ENCODE measurements at places on chromosomes 7 and 10.
A peak's percentile ranks its signal among the peaks of the same experiment; 100 is the strongest.

DNA sequence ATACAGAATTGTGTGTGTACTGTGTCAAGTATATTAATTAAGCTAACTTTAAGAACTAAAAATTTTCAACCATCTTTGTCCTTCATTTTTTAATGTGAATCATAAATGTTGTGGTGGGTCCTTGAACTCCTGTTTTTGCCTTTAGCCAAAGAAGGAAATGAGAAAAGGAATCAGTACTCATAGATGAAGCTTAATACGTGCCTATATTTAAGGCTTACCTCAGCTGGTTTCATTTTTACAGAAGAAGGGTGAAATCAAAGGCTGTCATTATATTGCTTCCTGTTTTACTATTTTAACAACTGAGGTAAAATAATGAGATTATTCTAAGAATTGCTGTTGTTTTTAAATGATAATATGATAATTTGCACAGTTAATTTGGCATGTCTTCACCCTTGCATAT lies 6.3 kb upstream of the SNX13 start:
- DNase-seq, result no peak

DNA sequence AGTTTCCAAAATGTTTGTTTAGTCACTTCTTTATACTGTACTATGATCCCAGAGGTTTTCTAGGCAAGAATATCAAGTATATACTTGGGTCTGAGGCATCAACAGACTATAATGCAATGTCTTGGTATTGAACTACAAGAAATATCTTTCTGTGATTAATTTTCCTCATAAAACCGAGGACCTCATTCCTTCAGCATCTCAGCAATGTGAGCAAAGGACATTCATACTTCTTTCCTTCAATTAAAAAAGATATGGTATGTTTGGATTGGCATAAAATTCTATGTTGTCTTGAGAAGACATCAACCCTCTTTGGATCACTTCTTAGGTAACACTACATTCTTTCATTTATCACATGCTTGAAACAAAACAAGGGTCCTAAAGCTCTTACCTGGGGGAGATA lies 524.5 kb downstream of the PHTF2 start:
- DNase-seq, result no peak

DNA sequence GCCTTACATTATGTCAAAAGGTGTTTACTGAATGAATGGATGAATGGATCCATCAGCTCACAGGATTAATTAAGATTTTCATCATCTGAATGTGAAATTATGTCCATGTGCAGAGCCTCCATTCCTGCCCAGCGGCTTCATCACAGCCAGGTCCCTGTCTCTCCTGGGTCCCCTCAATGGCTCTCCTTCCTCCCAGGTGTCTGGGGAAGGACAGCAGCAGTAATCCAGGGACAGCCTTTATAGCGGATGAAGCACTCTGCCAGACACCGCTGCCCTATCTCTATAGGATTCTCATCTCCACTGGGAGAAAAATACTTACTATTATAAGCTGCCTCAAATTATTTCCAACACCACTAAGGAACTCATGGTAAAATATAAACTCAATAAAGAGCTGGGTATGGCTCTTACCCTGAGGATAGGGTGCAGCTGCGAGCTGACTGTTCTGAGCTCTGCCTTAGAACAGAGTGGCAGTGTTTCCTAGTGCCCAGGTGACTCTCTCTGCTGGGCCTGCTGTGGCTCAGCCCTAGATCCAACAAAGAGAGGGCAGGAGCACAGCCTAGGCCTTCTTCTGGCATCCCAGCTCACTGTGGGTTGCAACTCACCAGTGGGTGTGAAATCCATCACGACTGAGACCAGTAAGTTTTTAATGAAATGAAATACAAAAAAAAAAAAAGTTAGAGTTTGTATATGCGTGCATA lies 38.3 kb downstream of the GPRIN2 start:
- DNase-seq, result no peak

GRCh38 chr7:26013551-26014083 lies 138.4 kb upstream of the NFE2L3 start:
- no peak for DNase-seq

DNA sequence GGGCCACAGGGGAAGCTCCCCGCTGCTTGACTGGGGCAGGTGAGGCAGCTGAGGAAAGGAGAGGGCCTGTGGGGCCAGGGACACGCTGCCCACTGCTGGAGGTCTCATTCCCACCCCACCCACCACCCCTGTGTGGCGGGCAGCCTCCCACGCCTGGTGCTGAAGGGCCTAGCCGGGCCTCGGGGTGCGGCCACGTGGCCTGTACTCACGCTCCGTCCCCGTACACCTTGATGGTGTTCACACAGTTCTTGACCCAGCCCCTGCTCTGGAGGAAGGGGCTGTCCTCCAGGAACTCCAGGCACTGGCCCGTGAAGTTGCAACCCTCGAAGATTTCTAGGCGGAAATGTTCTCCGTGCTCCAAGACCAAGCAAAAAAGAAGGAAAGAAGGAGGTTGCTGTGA lies 4.0 kb downstream of the CRYGN start:
- DNase-seq, result no peak

GRCh38 chr10:7766241-7766640 lies 21.6 kb downstream of the KIN start:
- DNase-seq, result no peak

DNA sequence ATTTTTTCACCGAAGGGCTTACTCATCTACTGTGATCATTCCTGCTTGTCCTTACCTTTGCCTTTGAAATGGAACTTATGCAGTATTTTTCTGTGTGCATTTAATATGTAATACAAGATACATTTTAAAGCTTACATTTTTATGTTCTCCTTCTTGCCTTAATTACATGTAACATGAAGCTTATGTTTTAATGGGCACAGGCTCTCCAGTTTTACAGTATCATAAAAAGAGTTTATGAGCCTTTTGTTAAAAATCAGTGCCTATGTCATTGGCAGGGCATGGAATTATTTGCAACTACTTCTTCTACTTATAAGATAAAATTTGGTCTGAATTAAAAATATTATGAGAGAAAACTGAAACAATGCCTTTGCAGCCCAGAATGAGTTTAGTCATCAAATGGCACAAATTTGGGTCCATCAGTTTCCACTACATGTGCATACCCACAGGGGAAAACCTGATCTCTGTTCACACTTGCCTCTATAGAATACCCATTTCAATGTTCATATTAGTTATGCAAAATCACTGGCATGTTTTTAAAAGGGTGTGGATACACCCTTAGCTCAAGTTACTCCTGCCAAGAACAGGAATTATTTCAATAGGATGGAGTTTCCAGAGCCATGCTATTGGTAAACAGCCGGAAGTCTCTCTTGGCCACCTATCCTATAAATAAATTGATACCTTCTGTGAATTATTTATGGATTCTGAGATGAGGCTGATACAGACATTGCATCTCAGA lies 27.9 kb upstream of the WNT16 start:
- DNase-seq, result no peak

DNA sequence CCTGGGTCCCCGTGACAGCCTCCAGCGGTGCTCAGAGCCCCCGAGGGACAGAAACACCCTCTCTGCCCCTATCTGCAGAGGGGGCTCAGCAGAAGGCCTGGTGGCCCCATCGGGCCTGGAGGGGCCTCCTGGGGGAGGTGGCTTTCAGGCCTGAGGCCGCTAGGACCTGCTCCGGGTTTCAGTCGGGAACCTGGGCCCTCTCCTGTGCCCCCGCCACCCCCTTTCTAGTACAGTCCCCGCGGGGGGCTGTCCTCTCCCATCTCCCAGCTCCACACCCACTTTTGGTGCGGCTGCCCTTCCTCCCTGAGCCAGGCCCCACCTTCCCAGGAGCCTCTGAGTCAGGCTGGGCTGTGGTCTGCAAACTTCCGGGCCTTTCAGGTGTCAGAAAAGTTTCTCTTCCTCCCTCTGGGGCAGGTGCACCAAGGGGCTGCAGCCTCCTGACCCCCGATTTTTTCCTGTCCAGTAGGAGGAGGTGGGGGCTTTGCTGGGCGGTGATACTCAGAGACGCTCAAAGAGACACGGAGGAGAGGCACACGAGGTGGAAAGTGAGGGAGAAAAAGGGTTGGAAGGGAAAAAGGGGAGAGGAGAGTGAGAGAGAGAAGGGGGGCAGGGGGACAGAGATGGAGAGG lies 692 bp downstream of the CARD11 start:
- DNase-seq, result peak; percentile 65

- DNase-seq, result no peak
Measured at GRCh38 chr7:291373-292092, 1.6 kb downstream of the FOXL3 start.

- DNase-seq, result no peak
Measured at GRCh38 chr10:22332116-22332692, 11.3 kb downstream of the BMI1 start.

DNA sequence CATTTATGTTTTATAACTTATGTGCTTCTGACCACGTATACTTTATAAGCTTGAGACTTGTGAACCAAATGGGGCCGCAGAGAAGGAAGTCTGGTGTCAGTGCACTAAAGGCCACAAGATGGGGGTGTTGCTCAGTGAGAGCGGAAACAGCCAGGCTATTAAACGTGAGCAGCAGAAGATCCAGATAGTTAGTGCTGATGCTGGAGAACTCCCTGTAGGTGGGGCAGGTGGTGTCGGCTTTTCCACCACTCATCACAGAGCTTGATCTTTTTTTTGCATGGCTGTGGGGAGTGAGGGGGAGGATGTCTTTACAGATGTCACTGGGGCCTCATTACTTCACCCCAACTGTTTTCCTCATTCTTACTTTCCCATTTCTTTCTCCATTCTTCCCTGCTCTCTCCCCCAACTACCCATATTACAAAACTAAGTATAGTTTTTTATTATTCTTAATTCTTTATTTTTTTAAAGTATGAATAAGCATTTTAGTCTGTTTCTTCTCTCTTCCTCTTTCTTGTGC lies 34.7 kb downstream of the ACADSB start:
- peak; percentile 39 for DNase-seq

DNA sequence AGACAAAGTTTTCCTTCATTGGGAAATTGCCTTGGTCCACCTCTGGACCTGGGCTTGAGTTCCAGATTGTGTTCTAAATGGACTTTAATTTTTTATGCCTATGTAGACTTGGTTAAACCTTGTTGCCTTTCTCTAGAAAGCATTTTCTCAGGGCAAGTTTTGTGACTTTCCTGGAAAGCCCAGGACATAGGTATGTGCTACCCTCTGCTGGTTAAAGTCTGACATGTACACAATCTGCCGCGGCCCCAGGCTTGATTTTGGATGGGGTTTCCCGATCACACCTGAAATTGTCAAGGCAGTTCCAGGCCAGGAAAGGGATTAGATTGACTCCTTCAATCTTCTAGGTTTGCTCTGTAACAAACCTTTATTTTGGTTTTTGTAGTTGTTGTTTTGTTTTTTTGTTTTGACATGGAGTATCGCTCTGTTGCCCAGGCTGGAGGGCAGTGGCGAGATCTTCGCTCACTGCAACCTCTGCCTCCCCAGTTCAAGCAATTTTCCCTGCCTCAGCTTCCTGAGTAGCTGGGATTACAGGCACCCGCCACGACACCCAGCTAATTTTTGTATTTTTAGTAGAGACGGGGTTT lies 14.1 kb upstream of the AKR1B10 start:
- DNase-seq, result peak; percentile 8

DNA sequence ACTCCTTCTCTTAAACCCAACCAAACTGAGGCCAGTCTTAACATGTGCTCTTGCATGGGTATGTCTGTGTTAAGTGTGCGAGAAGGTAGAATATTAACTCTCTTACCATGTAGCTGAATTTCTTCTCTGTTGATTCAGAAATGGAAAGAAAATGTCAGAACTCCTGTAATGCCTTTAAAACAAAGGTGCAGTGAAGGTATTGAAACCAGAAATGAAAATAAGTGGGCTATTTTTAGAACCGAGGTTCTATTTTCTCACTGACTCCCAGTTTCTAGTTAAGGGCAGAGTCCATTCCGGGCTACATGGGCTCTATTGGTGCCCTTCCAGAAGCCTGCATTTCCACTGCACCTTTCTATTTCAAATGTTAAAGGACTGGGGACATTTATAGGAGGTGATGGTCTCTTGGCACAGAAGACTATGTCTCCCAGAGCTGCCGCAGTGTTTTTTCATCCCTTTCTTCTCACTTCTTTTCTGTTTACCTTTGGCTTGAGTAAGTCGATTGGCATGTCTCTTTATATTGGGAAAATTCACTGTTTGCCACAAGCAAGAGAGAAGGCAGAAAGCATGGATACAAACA lies 174.9 kb downstream of the LRMDA start:
- no peak for DNase-seq
